ENCODE measurements at places on chromosomes 4 and X.

GRCh38 chr4:3353752-3354454 is 61.1 kb downstream of the RGS12 start:
- DNase-seq: no peak

- no peak for DNase-seq
Observed at GRCh38 chrX:101385026-101385684, 836 bp downstream of the BTK start.

GRCh38 chr4:146134761-146135445 is 40.6 kb upstream of the LSM6 start:
- DNase-seq: no peak

DNA sequence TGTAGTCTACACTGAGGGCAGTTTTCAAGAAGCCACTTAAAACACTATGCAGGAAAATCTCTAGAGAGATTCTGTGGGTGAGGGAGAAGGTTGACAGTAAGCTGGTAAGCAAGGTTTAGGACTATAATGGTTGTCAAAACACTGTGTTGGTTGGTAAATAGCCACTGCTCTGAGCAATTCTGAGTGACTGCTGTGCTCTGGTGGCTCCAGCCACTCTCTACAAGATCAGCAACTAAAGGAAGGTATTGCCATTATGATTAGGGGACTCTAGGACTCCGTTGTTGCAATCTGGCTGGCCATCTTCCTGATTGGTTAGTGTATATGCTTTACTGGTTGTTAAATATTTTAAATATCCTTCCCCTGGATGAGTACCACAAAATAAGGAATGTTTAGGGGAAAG is 5.5 kb upstream of the FAM47E start:
- DNase-seq: no peak

DNA sequence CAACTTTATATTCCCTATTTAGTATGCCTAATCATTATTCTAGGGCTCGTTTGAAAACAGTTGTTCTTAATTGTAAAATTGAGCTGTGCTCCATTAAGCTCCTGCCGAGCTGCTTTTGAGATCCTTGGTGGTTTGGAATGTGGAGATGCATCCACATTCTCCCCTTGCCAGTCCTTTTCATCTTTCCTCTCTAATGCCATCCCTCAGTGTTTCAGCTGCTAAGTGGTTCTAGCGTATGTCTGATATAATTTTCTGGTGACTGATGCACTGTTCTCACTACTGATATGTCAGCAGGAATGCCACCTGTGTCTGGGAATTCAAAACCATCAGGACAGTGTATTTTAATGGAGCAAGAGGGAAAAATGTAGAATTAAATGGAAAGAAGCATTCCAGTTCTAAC is 1085.0 kb downstream of the CCSER1 start:
- no peak for DNase-seq

DNA sequence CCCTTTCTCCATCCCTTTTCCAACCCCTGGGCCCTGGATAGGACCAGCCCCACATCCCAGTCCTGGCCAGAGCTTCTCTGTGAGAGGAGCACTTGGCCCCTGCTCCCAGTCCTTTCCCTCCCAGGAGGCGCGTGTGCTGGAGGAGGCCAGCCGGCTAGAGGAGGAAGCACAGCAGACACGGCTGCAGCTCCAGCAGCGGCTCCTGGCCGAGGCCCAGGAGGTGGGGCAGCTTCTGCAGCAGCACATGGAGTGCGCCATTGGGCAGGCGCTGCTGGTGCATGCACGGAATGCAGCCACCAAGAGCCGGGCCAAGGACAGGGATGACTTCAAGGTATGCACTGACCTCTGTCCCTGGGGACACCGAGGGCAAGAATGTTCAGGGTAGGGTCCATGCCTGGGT is 87.5 kb downstream of the EVC start:
- no peak for DNase-seq

DNA sequence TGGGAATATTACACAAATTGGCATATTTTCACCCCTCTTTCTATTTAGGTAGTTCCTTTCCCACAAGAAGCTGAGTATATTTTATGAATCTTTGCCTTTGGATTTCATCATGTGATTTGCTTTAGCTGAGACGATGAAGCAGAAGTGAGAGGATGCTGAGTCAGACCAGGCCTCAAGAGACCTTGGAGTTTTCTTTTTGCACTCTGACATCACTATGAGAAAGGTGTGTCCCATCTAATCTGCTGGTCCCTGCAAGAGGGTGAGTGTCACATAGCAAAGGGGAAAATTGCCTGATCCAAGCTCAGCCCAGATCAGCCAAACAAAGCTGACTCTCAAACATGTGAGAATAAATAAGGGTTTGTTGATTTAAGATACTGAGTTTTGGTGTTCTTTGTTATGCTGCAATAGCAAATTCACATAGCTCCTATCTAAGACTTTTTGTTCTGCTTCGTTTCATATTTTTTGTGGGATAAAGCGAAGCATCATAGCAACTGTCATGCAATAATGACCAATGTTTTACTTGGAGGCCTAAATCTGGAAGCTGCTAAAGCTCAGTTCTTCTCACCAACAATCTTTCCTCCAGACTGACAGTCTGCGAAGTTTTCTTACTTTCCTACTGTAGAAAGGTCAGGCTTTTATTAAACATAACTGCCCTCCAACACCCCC is 176.9 kb downstream of the PDHA2 start:
- no peak for DNase-seq

DNA sequence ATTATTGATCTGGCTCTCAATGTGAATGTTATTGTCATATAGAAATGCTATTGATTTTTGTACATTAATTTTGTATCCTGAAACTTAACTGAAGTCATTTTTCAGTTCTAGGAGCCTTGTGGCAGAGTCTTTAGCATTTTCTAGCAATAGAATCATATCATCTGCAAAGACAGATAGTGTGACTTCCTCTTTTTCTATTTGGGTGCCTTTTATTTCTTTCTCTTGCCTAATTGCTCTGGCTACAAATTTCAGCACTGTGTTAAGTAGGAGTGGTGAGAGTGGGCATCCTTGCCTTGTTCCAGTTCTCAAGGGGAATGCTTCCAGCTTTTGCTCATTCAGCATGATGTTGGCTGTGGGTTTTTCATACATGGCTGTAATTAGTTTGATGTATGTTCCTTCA is 102.7 kb downstream of the SH3BGRL start:
- no peak for DNase-seq

- DNase-seq: no peak
Observed at GRCh38 chr4:26140150-26140898, 180.5 kb upstream of the RBPJ start.

- DNase-seq: no peak
Observed at GRCh38 chr4:53981567-53981966, 82.8 kb downstream of the CHIC2 start.

All from stimulated activated CD8-positive, alpha-beta memory T cell treated with anti-CD3 and anti-CD28 coated beads, Interleukin-4, amount 100 ng/mL, for 4 hours (primary cell).